NCI-H226 (cell line): ENCODE measurements at places on chromosomes 13 and 19.

- no peak for DNase-seq
These were observed 1.4 kb downstream of the EPN1 start for GRCh38 chr19:55676383-55676782.

- no peak for DNase-seq
These were observed 164.9 kb upstream of the CSNK1A1L start for GRCh38 chr13:37270226-37271001.

DNA sequence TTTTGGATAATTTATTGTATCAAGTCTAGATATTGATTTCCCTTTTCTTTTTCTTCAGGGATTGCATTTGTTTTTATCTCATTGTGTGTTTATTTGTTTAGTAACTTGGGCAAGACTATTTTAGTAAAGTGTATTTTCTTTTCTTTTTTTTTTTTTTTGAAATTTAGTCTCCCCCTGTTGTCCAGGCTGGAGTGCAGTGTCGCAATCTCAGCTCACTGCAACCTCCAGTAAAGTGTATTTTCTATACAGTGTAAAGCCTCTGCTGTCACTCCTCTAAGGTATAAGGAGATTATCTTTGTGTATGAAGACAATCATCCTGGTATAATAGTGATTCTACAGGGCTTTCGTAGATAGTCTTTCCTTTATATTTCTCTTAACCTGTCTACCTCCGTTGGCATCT, 2546.0 kb downstream of the PCDH9 start:
- DNase-seq: no peak

DNA sequence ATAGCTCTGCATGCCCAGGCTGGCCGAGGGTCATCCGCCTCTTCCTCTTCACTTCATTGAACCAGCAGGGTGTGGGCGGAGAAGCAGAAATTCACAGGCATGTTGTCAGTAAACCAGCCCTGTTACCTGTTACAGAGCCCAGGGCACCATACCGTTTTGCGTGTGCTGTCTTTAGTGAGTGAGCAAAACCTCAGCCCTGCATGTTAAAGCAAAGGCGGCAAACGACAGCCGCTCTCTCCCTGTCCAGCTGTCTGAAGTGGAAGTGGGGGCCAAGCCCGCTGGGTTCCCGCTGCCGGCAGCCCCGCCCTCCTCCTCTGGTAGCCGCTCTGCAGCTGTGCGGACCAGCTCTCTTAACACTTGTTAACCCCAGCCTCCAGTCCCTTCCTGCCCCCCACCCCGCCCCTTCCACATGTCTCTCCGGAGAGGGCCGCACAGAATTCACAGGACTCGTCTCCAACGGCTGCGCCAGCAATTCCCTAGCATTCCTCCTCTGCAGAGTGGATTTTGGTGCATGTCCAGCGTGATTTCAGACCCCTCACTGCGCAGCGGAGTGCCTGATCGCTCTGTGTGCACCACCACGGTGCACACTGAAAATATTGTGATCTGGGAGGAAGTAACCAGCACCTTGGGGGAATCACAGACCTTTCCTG, 12.7 kb downstream of the KLHL26 start:
- DNase-seq: no peak

GRCh38 chr19:46134527-46134926, 10.0 kb upstream of the IGFL3 start:
- DNase-seq: peak; percentile 41

- no peak for DNase-seq
These were observed 1947.1 kb downstream of the OLFM4 start for GRCh38 chr13:54975676-54976075.

DNA sequence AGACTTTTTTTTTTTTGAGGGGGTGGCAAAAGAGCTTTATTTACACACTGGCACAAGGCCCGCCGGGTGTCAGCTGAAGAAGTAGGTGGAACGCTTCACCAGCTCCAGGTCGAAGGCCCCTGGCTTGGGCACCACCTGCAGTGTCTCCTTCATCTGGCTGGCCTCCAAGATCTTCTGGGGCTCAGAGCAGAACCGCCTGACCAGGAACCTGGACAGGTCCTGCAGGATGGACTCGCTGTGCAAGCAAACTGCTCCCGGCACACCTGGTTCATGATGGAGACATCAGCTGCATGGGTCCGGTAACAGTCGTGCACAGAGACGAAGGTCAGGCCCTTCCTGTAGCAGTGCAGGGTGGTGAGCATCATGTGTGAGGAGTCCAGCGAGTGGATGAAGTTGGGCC, 4.4 kb upstream of the CYP4F2 start:
- no peak for DNase-seq

- peak; percentile 97 for DNase-seq
These were observed 6.6 kb downstream of the EML2 start for GRCh38 chr19:45632468-45633196.

DNA sequence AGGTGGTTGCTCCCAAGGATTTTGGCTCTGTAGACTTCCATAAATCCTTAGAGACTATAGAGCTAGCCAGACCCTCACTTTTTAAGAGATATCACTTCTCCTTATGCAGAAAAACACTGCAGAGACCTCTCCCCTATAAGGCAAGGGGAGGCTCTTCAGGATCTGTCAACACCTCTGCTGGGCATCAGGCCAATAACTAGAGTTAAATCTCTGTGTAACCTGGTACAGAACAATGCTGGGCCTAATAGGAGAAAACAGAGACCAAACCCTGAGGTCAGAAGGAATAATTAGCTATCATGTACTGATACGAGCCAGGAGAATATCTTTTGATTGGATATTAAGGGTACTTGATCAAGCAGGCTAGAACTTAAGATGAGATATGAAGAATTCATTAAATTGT, 358.5 kb downstream of the TBC1D4 start:
- no peak for DNase-seq

DNA sequence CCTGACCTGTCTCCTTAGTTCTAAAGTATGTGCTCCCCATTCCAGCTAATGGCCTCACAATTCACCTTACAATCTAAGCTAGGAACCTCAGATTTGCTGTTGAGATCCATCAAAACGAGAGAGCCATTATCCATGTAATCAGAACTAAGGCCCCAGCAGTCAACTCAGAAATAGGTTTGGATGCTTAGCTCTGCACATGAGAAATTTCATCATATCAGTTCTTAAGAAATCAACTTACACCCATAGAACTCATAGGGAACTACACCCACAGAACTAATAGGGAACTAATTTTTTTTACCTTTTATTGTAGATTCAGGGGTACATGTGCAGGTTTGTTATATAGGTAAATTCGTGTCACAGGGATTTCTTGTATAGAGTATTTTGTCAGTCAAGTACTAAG, 28.7 kb downstream of the CYSLTR2 start:
- DNase-seq: no peak

DNA sequence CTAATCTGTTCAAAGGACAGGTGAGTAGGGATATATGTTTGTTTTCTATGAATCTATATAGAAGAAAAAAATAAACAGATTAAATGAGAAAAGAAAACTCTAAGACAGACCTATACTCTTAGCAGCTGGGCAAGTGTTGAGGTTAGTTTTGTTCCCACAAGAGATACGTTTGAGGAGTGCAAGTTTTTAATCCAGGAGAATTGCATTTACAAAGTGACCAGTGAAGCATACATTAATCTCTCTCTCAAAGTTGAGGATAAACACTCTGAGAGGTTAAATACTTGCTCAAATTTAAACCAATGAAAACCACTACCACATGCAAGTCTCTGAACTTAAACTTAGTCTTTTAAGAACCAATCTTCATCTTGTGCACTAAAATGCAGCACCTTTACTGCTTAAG, 930.5 kb upstream of the MIR17HG start:
- DNase-seq: no peak

- no peak for DNase-seq
These were observed 3.0 kb downstream of the ONECUT3 start for GRCh38 chr19:1756264-1756663.

GRCh38 chr13:44373601-44374347, at the start of gene SERP2:
TSS of gene SERP2 (plus strand) at chr13:44373824. CDS start at chr13:44374026, 202 bp downstream.
- no peak for DNase-seq

DNA sequence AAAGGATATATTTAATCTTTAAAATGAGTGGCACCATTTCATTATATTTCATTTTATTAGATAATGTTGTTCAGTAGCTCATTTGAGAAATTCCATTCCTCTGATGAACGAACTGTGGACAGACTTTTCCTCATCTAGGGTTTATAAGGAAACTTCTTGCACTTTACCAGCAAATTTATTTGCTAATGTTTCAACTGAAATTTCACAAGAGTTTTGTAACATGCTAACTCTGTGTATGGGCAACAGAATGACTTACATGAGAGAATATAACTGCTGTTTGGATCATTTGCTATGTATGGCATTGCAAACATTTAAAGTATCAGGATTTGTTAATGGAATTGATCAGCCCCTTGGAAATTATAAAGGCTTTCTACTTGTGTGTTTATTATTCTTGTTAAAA, 3.7 kb upstream of the IRS2 start:
- DNase-seq: peak; percentile 6

DNA sequence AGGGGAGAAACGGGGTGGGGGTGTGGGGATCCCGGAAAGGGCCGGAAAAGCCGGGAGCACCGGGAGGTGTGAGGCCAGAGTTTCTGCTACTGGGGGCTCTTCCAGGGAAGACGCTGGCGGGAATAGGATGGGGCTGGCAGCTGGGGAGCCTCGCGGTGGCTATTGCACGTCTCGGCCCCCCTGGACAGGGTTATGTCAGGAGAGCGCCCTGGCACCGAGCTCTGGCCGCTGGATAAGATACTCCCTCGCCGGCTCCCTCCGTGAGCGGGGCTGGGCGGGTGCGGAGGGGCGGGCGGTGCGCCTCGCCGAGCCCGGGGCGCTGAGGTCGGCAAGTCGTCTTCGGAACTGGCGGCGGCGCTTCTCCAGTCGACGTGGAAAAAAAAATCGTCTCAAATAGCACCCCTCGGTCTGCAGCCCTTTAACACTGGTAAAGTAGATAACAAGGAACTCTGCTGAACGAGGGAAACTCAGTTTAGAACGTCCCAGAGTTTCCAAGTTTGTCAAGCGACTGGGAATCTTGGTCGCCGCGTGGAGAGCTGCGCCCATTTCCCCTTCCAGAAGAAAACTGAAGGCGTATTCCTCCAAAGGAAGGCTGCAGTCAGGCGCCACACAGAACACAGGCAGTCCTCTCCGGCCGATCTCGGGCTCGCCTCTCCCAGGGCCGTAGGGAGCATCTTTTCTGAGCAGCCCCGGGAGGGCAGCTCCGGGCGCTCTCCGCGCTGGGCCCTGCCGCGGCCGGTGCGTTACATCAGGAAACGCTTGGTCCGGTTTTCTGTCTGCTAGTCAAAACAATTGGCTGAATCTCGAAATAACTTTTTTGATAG, 115.1 kb downstream of the KCNRG start:
- DNase-seq: no peak

DNA sequence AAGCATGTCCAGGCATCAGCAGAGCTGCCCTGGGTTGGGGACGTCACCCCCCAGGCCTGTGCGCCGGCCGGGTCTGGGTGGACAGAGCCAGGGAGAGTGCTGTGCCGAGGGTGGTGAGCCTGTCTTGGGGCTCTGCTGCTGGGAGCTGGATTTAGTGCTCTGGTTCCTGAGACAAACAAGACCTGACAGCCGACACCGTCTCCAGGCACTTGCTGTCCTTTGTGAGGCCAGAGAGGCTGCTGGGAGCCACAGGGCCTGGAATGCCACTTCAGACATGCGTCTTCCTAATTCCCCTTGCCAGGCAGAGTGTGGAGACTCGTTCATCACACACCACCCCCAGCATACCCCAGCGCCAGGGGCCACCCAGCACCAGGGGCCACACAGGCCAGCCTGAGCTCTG, 165.8 kb downstream of the KDM4B start:
- no peak for DNase-seq

DNA sequence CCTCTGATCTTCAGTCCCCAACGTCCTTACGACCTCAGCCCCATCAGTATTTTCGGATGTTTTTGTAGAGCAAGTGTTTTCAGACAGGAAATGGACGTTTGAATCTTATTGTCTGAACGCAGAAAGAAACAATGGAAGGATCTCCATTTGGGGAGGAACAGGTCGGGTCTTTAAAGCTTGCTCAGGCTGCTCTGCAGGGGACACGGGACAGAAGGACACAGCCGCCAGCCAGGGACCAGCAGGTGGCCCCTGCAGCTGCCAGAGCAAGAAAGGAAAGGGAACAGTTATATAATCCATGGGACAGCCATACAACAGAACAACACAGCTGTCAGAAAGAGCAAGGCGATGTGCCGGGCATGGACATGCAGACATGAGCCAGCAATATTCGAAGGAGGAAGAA, 18.5 kb upstream of the IGLON5 start:
- DNase-seq: no peak

- DNase-seq: no peak
These were observed 690 bp upstream of the B3GNT8 start for GRCh38 chr19:41427647-41428480.

DNA sequence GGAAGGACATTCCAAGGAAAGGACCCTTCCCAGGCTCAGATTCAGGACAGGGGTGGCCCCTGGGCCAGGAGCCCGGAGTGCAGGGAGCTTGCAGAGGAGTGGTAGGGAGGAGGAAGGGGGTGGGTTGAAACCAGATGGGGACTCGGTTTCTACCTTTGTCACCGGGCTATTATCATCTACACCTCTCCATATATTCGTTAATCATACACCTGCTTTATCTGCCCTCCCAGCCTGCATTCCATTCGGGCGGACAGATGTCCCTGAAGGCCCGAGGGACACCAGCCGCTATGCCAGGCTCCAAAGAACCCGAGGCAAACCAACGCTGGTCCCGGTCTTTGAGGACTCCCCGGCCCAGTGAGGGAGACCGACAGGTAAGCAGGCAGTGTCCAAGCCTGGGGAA, 15.5 kb upstream of the MYH14 start:
- DNase-seq: no peak

DNA sequence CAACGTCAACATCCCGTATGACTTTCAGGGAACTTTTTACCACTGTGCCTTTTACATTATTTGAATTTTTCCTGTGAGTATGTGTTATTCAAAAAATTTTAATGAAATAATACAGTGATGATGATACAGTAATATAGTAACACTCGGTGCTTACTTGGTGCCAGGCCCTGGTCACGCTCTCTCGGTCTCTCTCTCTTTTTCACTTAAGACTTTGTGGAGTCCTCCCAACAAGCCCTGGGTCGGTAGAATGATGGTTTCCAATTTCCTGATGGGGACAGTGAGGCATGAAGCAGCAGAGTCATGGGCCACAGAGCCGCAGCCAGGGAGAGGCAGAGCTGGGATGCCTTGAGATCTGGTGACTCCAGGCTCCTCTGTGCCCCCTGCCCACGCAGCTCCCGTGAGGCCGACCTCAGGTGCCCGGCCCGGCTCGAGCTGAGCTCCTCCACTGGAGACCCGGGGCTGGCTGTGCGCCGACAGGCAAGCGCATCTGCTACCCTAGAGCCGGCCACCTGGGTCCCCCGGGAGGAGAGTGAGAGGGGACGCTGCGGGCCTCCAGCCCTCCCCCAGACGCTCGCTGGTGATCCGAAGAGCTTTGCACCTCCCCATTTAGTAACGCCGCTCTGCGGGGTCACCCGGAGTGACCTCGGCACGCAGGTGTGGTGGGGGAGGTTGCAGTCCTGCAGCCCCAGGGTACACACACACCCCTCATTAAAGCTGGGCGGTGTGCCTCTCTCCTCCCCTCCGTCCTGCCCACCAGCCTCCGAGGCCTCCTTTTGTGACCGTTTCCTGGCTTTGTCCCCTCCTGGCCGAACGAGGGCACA, 4.4 kb upstream of the SBK3 start:
- peak; percentile 77 for DNase-seq
